ENCODE measurements at places on chromosomes 5 and 9.

DNA sequence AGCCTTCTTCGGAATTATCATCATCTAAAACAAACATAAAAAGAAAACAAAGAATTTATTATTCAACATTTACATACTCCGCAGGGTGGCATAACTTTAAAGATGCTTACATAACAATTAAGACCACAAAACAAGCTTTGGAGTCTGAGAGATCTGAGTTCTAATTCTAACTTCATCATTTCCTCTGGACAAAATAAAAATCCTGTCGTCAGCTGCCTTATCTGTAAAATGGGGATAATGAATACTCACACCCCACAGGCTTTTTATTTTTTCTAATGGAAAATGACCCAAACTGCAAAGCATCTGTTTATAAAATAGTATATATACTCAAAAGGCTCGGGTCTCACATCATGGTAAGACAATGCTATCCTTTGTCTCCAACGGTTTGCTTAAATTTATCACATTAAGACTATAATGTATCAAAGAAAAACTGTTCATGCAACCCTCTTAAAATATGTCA lies 4.3 kb downstream of the ARRDC3 start:
- DNase-seq: no peak

- DNase-seq: peak; percentile 20
Measured at GRCh38 chr9:127283917-127284497, 19.4 kb downstream of the GARNL3 start.

GRCh38 chr9:137671721-137672120 lies 52.9 kb downstream of the EHMT1 start:
- no peak for DNase-seq

GRCh38 chr5:130002183-130002582 lies 97.9 kb downstream of the CHSY3 start:
- DNase-seq: no peak

DNA sequence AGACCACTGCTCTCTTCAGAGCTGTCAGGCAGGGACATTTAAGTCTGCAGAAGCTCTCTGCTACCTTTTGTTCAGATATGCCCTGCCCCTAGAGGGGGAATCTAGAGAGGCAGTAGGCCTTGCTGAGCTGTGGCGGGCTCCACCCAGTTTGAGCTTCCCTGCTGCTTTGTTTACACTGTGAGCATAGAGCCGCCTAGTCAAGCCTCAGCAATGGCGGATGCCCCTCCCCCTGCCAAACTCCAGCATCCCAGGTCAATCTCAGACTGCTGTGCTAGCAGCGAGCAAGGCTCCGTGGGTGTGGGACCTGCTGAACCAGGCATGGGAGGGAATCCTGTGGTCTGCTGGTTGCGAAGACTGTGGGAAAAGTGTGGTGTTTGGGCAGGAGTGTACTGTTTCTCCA lies 59.9 kb downstream of the CAVIN4 start:
- no peak for DNase-seq

- no peak for DNase-seq
Measured at GRCh38 chr9:93637886-93638285, 61.5 kb downstream of the PHF2 start.

- no peak for DNase-seq
Measured at GRCh38 chr5:143898381-143898780, 86.4 kb downstream of the HMHB1 start.

DNA sequence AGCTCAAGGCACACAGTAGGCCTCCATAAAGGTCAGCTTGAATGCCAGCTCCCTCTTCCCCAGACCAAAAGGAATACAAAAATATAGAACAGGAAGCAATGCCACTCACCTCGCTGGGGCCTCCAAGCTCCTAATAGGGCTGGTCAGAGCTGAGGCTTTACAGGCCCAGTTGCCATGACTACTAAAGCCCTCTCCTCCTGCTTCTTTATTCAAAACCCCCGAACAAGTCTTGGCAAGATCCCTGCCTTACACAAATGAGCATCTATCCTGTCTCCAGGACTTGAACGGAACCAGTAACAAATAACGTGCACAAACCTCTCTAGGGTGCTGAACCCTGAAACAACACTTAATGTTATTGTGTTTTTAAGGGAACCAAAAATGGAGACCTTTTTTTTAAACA lies 136.3 kb downstream of the SIL1 start:
- no peak for DNase-seq

- peak; percentile 74 for DNase-seq
Measured at GRCh38 chr9:96014078-96014477, 138.6 kb downstream of the ERCC6L2 start.
